Karpas-422 (cell line): ENCODE measurements at places on chromosomes 7 and 10.
A peak's percentile ranks its signal among the peaks of the same experiment; 100 is the strongest.

- DNase-seq, result no peak
These were observed 29.4 kb upstream of the PARD3 start for GRCh38 chr10:34844448-34844847.

DNA sequence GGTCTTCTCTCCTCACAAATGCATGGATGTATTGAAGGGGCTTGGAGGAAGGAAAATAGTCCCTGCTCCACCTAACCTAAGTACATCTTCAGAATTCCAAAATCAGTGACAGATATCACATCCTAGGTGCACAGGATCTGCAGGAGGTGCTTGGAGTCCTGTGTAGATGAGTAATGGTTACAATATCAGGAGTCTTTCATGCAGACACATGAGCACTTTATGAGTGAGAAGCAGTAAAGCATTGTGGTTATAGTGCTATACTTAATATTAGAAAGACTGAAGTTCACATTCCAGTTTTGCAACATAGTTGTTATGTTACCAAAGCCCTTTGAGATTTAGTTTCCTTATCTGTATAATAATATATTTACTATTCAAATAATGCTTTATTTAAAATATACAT is 516.7 kb downstream of the NEBL start:
- no peak for DNase-seq

GRCh38 chr7:143012409-143012808 is 14.5 kb downstream of the OR9A2 start:
- DNase-seq, result peak; percentile 91

DNA sequence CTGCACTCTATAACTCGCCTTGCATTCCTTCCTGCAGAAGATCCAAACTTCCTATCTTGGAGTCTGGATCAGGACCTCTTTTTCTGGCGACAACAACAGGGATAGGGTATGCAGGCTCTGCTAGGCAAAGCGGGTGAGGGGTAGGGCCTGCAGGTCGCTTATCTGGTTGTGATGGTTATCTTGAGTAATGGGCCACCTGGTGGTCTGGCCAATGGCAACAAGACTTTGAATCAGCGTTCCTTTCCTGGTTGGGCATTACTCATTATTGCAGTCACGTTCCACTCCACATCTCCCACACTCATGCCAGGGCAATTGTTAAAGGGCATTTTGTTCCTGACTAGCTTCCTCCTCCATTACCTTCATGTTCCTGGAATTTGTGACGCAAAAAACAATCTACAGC is 48.4 kb upstream of the PLXDC2 start:
- DNase-seq, result no peak

- DNase-seq, result no peak
These were observed 17.5 kb upstream of the MTPN start for GRCh38 chr7:135994466-135995205.

DNA sequence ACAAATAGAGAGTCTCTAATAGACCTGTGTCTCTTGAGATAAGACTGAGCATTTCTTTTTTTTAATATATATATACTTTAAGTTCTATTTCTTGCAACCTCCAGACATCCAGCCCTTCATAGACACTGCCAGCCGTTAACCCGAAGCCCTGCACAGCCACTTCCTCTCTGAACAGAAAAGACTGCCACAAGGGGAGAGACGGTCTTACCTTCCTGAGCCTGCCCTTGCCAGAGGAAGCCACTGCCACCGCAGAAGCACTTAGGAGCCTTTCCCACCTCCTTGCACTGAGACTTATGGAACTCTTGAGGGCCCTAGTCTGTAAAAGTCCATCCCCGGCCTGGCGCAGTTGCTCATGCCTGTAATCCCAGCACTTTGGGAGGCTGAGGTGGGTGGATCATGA is 31.8 kb upstream of the PRSS1 start:
- DNase-seq, result no peak

- no peak for DNase-seq
These were observed 43.4 kb downstream of the ZNRF2 start for GRCh38 chr7:30327813-30328212.

GRCh38 chr10:116696919-116697318 is 45.4 kb downstream of the HSPA12A start:
- DNase-seq, result no peak

GRCh38 chr10:10878963-10879362 is 138.7 kb upstream of the CELF2 start:
- DNase-seq, result no peak

DNA sequence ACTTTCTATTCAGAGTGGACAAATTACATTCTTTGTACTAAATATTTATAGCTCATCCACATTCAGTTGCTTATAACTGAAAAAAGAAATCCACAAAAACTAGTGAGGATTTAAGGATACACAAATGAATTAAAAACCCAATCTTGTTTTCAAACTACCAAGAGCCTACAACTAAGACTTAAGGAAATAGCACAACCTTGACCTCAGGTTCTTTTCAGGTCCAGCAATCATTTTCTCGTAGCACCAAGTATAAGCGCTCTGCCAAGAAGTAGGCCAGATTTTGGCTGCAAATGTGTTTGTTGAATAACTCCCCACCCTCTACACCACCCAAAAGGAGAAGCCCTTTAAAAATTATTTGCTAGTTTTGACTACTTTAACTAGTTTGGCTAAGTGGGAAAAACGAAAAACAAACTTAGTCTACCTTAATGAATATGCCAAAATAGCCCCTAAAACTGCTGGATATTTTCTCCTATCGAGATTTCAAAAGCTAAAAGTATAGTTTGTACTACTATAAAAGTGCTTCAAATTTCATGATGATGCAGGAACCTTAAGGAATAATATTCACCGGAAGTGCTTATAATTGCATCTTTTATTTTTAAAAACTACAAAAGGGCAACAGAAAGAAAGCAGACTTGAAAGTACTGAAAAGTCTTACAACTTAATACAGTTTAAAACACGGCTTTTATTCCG is 2.7 kb upstream of the KMT2E start:
- DNase-seq, result peak; percentile 52

DNA sequence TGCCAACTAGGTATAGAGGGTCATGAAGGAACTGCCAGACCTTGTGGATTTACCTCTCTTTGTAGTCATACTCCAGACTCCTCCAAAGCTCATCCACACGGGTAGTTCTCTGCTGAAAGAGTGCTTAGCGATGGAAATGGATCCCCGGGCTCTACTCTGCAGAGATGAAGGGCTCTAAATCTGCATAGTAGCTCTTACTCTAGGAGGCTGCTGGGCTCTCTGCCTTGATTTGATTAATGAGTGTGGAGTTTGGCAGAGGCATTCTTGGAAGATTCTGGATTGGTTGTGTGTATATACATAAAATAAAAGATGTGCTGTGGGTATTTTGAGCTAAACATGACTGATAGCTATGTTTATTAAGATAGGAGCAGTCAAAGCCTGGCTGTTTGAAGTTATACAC is 21.3 kb upstream of the CPXM2 start:
- DNase-seq, result no peak

DNA sequence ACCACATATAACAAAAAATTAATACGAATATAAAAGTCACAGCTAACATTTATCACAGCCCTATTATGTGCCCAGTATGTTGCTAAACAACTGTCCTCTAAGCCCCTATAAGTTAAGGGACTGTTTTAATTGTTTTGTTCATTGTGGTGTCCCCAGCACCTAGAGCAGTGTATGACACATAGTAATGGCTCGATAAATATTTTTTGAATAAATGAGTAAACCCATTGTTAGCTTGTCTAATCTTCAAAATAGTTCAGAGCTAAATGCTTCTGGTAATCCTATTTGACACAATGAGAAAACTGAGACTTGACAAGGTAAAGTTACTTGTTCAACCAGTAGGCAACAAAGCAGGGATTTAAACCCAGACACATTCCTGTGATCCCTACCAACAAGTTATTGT is 78.4 kb upstream of the NEUROD6 start:
- DNase-seq, result no peak

GRCh38 chr7:37482505-37482904 is 33.8 kb upstream of the ELMO1 start:
- DNase-seq, result no peak
